Suppressor macrophage treated with lipopolysaccharide for 1 hour (primary cell): ENCODE measurements at places on chromosomes 6 and 20.

GRCh38 chr20:55273149-55273548 is 732.2 kb downstream of the CBLN4 start:
- DNase-seq = no peak

GRCh38 chr20:2301164-2301622 is 5.4 kb downstream of the TGM3 start:
- DNase-seq = peak; percentile 99

GRCh38 chr6:154653853-154654252 is 79.4 kb upstream of the SCAF8 start:
- DNase-seq = peak; percentile 68

- no peak for DNase-seq
Observed at GRCh38 chr6:55636406-55637102, 57.6 kb upstream of the HMGCLL1 start.

DNA sequence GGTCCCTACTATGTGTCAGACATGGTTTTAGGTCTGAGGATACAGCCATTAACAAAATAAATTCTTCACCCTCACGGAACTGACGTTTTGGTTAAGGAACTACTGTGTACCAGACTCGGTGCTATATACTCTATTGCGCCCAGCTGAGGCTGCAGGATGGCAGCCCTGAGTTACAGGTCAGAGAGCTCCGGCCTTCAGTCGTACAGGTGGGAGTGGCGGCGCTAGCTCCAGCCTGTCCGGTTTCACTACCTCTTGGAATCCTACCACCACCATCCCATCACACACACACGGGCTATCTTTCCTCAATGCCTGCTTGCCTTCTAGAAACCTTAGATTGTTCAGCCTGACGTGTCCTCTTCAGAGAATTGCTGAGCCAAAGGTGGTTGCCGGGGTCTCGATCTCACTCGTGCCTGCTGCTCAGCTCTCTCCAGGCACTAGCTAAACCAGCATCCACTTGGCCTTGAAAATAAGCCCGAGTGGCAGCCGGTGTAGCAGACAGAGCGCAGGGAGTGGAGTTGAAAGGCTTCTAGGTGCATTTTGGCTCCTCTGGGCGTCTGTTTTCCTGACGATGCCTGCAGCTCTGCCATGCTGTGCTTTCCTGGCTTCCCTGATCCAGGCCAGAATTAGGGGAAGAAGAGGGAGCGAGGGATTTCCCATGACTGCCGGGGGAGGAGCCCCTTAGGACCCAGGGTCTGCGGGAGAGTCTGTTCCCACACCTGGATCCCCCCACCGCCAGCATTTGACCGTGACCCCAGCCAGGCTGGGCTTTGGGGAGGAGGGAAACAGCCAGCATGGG is 1.1 kb upstream of the TCF15 start:
- DNase-seq = no peak

DNA sequence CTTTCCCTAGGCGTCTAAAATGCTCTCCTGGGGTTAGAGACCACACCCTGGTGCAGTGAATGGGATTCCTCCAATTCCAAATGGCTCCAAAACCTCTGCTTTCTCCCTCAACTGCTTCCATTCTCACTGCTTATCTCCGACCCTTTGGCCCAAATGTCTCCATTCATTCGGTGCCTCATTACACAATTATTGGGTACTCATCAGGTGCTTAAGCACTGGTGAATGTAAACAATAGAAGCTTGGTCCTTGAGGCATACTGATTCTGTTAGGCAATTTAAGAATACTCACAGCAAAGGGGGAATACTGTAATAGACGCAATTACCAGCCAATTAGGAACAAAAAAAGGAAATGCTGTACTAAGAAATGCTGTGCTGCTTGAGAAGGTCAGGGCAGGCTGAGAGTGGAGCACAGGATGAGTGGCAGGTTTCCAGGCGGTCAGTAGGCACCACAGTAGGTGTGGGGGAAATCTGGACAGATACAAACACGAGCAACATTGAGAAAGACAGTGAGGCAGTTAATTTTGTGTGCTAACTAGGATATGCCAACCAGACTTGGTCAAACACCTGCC is 23.0 kb downstream of the GMDS start:
- DNase-seq = peak; percentile 16

DNA sequence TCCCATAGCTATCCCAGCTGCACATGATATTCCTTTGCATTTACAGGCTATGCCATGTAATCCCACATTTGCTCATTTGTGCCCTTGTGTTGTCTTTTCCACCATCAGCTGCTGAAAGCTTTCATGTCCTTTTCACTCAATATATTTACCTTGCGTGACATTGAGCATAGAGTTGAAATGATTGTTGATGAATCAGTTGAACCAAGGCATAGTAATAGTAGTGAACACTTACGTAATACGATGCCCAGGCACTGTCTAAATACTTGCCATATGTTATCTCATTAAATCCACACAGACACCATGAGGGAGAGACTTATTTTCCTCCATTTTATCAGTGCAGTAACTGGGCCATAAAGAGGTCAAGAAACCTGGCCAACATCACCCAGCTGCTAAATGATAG is 13.1 kb downstream of the RNF8 start:
- no peak for DNase-seq
